ENCODE measurements at places on chromosomes 6 and 20.

- DNase-seq, result no peak
Measured at GRCh38 chr6:101443315-101443714, 49.8 kb downstream of the GRIK2 start.

DNA sequence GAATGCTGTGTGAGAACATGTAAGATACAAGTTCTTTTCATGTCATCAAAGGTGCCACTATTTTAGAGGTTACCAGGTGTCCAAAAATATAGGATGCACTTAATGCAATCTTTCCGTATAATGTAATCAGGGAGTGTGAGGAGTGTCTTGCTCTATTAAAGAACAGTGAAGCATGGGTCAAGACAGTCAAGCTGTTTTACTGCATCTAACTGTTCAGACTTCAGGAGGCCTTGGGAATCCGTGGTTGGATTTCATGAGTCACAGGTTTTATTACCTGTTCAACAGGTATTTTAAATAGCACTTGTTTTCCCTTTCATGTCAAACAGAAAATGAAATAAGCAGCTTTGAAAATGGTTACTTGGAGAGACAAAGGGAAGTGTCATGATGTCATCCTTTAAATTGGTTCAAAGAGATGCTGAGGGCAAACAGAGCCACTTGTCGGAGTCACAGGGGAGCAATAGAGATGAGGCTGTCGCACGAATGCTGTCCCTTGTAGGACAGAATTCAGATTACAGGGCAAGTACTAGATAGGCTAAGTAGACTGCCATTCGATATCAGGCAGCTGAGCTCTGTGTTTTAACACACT is 621.5 kb downstream of the QKI start:
- DNase-seq, result no peak

DNA sequence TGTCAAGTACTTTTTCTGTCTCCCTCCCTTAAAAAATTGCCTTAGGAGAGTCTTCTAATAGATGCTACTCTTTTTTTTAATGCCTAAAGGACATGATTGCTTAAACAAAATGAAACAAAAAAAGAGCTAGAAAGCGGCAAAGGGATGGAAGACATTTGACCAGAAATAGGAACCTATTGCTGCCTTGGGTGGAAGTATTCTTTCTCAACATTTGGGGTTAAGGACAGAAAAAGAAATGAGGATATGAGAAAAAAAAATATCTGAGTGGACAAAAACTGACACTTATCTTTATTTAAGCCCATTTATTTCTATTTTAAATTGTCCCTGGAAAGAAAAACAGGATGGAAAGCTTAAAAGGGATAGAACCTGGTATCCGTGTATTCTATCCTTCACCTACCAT is 664.9 kb upstream of the CITED2 start:
- DNase-seq, result no peak

DNA sequence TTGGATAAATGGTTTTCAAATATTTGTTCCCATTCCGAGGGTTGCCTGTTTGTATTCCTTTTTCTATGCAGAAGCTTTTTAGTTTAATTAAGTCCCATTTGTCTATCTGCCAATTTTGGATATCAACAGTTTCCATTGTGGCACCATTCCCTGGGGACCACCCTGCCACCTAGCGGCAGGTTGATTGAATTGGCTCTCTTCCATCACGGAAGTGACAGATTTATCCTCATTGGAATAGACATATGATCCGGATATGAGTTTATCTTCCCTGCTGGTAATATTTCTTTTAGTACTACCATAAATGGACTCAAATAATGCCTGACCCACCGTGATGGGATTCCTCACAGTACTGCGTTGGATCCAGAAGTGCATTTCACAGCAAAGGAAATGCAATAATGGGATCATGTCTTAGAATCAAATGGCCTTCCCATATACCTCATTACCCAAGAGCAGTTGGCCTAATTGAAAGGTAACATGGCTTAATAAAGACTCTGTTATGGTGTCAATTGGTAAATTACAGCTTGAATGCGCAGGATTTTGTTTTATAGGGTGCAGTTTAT is 327.0 kb downstream of the BMP2 start:
- no peak for DNase-seq

- DNase-seq, result no peak
Measured at GRCh38 chr6:26197636-26197932, 110.4 kb downstream of the HFE start.

DNA sequence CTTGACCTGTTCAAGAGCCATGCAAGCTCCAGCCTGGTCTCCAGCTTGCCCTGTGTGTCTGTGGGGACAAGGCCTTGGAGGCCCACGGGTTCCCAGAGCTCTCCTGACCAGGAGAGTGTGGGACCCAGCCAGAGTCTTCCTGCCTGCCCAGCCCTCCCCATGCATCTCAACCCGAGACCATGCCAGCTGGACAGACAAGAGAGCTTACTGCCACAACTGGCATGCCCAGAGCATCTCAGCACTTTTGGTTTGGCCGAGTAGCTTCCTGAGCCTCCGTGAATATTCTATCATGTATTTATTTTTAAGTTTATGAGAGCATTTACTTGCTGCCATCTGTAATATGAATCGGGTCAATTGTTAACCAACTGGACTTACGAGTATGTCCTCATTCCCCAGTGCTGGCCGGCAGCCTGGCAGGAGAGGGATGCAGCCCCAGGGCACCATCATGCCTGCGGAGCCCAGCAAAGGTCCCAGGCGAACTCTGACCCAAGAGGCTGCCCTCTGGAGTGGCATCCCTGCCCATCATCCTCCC is 14.9 kb downstream of the IP6K3 start:
- no peak for DNase-seq

All from ascending aorta (tissue), 2 donors.